ENCODE measurements at places on chromosomes 2 and 18.

- no peak for DNase-seq
Measured at GRCh38 chr2:151422917-151423439, 13.3 kb downstream of the RIF1 start.

- no peak for DNase-seq
Measured at GRCh38 chr2:189959450-189959849, 103.1 kb downstream of the MSTN start.

DNA sequence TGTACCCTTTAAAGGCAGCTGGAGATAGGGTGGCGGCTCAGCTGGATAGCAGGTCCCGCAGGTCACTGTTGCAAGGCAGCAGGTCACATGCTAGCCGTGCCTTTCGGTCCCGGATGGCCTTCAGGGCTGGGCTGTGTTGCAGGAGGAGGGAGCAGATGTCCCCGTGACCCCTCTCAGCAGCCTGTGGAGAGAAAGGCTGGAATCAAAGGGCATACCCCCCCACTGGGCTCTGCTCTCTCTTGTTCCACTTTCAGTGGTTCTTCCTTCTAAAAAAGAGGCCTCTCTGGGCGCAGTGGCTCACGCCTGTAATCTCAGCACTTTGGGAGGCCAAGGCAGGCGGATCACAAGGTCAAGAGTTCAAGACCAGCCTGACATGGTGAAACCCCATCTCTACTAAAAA lies 4.4 kb upstream of the ANKRD23 start:
- no peak for DNase-seq

DNA sequence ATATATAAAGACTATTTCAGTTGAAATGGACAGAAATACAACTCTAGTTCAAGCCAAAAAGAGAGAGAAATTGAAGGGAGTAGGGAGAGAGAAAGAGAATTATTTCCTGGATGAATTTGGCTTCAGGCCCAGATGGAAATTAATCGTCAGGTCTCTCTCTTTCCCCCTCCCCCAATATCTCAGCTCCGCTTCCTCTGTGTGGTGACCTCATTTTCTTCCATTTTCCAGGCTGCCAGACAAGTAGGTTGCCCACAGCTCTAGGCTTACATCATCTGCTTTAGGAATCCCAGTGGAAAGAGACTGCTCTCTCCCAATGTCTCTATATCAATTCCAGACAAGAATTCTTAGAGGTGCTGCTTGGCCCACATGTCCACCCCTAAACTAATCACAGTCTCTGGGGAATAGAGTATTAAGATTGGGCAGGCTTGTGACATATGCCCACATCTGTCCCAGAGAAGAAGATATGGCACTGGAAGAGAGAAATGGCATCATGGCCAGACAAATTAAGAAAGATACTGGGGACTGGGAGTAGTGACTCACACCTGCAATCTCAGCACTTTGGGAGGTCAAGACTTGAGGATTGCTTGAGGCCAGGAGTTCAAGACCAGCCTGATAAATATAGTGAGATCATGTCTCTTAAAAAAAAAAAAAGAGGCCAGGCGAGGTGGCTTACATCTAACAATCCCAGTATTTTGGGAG lies 37.2 kb upstream of the CFAP36 start:
- DNase-seq, result no peak

GRCh38 chr2:7844414-7844965 lies 837.4 kb upstream of the ID2 start:
- no peak for DNase-seq

DNA sequence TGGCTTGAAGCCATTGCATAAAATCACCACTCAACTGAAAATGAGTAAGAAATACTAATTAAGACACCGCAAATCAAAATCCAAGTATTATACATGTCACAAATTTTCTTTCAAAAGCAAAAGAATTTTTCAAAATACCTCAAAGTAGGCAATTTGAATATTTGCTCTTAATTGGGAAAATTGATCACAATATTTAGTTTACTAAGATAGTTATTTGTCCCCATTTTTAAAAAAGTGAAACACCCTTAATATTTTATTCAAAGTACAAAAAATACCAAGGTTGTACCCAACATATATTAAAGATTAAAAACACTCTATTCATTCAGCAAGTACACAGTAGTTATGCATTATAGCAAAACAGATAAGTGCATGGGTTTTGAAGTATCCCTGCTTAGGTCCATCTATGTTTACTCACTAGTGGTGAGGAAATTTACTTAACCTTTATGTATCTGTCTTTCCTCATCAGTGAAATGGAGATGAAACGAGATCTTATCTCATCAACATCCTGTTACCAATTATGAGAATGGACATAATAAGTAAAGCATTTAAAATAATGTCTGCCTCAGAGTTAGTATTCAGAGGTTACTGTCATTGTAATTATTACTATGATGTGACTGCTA lies 35.1 kb downstream of the VPS54 start:
- DNase-seq, result no peak

DNA sequence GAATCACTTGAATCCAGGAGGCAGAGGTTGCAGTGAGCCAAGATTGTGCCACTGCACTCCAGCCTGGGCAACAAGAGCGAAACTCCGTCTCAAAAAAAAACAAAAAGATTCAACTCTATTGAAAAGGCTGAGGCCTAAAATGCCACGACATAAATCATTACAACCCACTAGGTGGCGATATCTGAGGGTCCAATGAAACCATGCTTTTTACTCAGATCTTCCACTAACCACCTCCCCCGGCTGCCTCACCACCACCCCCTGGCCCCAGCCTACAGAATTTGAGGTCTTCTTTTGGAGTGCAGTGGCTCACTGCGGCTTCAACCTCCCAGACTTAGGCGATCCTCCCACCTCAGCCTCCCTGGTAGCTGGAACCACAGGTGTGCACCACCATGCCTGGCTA lies 57.5 kb downstream of the AP1S3 start:
- DNase-seq, result peak; percentile 30

DNA sequence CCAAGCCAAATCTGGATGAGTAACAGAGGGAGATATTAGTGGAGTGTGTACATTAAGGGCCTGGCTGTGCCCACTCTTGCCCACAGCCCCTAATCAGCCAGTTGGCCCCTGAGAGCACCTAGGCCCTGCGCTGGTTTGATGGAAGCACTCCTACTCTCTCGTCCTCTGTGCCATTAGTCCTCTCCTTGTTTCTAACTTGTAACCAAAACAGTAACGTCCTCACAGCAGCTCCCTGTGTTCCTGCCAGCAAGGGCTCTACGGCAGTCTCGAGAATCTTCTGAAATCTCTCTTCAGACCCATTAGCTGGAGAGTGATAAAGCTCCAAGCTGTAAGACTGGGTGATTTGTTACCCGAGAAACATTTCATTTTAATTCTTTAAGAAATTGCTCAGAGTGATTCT lies 76.1 kb downstream of the LRRC30 start:
- DNase-seq, result no peak

DNA sequence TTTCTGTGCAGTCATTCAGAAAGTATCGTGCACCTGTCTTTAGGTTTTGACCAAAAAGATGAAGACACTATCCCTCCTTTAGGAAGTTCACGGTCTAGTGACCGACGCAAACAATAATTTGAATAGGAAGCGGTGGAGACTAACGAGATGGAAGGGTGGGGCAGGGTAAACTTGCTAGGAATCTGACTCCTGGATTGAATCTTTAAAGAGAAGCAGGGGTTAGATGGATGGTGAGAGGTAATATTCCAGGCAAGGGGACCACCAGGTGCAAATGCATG lies 651 bp upstream of the TXNL1 start:
- no peak for DNase-seq

DNA sequence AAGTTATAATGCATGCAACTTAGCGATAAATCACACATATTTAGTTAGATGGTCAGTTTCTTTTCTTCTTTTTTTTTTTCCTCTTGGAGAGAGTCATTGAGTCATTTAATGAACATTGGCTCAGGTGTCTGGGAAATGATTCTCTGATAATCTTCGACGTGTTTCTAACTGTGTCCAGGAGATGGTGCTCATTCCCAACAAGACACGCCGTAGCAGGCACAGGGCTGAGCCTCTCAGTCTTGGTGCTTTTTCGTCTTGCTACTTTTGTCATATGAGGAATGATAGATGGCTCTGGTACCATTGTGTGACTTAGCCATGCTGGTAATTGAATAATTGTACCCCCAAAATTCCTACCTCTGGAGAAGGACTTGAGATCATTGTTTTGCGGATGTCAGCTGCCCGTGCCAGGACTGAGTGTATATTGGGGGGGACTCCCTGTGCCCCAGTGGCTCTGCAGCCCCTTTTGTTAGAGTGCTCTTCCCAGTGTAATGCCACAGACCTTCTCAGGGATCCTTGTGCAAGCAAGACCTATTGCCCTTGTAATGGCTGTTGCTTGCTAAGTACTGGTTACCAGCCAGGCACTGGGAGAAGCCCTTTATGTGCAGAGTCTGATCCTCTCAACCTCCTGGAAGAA lies 107.6 kb upstream of the CYRIA start:
- DNase-seq, result no peak

- DNase-seq, result no peak
Measured at GRCh38 chr2:39154944-39155343, 34.1 kb upstream of the SOS1 start.

GRCh38 chr2:226001716-226002115 lies 602.2 kb downstream of the NYAP2 start:
- DNase-seq, result no peak

GRCh38 chr2:239903210-239903609 lies 121.9 kb downstream of the NDUFA10 start:
- DNase-seq, result no peak

DNA sequence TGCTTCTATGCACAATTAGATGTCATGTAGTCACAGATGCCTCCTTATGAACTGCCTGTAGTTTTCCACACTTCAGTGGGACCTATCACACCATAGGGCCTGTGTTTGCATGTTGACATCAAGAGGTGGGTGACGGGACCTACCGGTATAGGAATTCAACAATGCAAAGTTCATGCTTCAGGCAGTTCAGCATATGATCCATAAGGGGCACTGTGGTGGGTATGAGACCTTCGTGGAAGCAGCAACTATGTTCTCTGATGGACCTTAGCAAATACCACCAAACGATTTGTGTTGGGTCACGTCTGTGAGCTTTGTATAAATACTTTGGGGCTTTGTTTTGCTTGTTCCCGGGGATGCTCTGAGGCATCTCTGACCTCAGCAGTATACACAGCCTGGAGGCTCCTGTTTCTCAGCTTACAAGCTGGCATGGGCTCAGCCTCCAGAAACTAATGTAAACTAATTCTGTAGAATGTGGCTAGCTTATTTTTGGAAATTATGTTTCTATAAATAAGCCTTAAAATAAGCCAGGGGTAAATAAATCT lies 111.6 kb downstream of the DTNA start:
- no peak for DNase-seq

DNA sequence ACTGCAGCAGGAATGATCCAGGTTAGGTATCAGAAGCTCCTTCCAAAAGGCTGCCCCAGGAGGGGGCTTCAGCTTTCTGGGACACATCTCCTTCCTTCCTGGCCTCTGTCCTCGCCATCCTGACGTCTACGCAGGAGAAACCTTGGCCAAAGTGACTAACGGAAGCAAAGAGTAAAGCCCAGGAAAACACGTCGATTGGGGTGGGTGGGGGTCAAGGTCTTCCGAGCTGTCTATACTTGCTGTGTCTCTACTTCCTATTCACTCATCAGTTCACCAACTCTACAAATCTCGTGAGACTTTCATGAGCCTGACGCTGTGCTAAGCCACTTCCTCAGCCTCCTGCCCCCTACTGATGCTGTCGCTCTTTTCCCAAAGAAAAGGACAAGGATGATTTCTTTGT lies 212.6 kb downstream of the TNS1 start:
- peak; percentile 22 for DNase-seq

- no peak for DNase-seq
Measured at GRCh38 chr2:119683074-119683712, 4.2 kb downstream of the TMEM177 start.

GRCh38 chr18:3448838-3449511 lies 997 bp upstream of the TGIF1 start:
- peak; percentile 74 for DNase-seq

- DNase-seq, result no peak
Measured at GRCh38 chr2:1990151-1990589, 245.9 kb upstream of the PXDN start.

DNA sequence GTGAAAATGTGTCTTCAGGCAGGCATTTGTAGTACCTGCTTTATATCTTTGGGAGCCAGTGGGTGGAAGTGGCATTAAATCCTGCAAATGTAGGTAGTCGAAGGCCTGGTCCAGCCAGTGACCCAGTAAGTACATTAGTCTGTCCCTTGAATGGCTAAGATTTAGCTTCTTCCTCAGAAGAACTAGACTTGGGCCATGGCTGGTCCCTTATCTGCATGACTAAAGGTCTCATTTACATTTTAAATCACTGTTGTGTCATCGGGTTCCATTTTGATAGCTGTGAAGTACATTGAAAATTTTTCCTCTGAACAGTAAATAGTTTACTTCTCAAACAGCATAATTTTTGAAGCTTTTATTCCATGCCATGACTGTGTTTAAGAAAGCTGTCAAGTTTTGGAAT lies 438.4 kb upstream of the KLHL29 start:
- no peak for DNase-seq

- peak; percentile 44 for DNase-seq
Measured at GRCh38 chr2:230751062-230751461, 38.4 kb downstream of the CAB39 start.

DNA sequence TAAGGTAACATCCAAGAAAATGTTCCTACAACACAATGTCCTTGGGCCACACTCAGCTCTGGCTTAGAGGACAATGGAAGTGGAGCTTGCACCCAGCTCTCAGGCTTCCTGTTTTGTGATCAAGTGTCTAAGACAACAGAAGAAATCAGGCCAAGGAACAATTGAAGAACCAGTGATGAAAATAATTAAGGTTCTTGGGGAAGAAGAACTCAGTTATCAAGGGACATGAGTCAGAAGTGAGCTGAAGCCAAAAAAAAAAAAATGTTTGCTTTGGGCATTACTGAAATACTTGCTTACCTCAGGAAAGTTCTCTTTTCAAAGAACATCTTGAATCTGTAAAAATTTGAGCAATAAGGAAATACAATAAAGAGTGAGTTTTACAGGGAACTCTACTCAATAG lies 299.0 kb downstream of the FBXO15 start:
- DNase-seq, result no peak

DNA sequence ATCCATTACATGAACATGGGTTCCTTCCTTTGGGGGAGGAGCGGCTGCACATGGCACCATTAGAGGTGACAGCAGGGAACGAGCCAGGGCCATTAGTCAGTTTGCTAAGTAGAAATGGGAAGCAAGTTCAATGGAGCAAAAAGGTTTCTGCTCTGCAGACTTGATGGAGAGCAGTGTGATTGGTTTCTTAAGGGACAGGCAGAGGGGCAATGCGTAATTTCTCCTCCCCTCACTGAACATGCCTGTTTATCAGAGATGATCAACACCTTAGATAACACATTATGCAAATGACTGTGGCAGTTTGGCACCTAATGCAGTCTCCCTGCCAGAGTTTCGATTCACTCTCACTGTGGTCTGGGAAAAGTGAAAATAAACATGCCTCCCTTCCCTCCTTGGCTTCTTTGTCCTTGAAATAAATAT lies 414.5 kb downstream of the STK39 start:
- no peak for DNase-seq

Data from CD4-positive, alpha-beta T cell treated with Interleukin-15 for 4 hours (primary cell).